HT1080 (cell line): ENCODE measurements at places on chromosomes 3 and 15.
A peak's percentile ranks its signal among the peaks of the same experiment; 100 is the strongest.

GRCh38 chr3:58867621-58868020, 182.2 kb downstream of the CFAP20DC start:
- no peak for DNase-seq

GRCh38 chr3:194857469-194858113, 171.9 kb downstream of the FAM43A start:
- no peak for DNase-seq

DNA sequence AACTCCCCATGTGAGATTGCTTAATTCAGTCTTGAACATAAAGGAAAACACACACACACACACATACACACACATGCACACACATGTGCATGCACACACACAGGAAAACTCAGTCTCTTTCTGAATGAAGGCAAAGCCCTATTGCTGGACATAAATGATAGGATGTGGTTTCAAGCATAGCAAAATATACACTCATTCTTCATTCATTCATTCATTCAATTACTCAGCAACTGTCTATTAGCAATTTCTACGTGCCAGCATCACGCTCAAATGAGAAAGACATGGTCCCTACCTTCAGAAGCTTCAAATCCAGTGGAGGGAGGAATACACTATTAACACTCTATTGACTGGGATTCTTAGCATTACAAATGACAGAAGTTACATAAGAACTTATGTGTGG, 41.8 kb upstream of the UBE2E2 start:
- DNase-seq: no peak

GRCh38 chr3:27715454-27715806, 6.7 kb downstream of the EOMES start:
- no peak for DNase-seq

- DNase-seq: no peak
Measured at GRCh38 chr15:34362047-34362773, 4.8 kb downstream of the LPCAT4 start.

DNA sequence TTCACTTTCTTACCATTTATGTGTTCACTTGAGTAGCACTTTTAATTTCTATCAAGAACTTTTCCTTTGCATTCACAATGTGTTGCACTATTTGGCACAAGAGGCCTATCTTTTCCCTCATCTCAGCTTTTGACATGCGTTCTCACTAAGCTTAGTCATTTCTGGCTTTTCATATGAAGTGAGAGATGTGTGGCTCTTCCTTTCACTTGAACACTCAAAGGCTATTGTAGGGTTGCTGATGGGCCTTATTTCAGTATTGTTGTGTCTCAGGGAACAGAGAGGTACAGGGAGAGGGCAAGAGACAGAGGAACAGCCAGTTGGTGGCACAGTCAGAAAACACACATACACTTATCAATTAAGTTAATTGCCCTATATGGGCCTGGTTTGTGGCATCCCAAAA, 127.4 kb upstream of the MLF1 start:
- DNase-seq: no peak

DNA sequence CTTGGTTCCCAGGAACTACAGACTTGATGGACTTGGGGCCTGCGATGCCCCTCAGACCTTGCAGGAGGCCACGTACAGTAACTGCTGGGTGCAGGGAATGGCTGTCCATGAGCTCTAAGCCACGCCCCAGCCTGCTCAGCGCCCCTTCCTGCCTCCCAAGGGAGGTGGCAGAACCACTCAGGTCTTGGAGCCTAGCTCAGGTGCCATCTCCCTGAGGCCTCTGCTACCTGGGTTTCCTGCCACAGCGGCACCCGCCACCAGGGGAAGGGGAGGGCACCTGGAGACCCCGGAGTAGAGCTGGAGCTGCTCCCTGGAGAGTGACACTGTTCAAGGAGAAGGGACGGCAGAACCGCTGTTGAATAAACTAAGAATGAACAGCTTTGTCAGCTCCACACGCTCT, 77.8 kb upstream of the RPL32 start:
- DNase-seq: no peak

DNA sequence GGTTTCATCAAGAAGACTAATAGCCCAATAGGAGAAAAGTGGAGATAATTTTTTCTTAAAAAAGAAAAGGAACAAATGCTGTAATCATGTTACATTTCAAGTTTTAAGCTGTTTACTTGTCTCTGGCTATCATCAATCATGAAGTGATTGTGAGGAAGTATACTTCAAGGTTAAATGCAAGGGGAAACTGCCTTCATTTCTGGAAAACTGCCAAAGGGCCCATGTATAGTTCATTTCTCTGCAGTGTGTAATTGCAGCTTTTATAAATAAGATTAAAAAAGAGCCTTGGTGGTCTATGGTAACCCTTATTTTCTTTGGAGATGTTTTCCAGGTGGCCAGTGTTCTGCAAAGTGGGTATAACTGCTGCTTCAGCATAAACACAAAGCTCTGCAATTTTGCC, 101.9 kb downstream of the GRM7 start:
- no peak for DNase-seq

GRCh38 chr3:41202834-41203345, 3.6 kb downstream of the CTNNB1 start:
- DNase-seq: peak; percentile 58

GRCh38 chr3:103126115-103126514, 691.3 kb downstream of the ZPLD1 start:
- no peak for DNase-seq

- no peak for DNase-seq
Measured at GRCh38 chr3:22779737-22780136, 423.4 kb upstream of the UBE2E2 start.

DNA sequence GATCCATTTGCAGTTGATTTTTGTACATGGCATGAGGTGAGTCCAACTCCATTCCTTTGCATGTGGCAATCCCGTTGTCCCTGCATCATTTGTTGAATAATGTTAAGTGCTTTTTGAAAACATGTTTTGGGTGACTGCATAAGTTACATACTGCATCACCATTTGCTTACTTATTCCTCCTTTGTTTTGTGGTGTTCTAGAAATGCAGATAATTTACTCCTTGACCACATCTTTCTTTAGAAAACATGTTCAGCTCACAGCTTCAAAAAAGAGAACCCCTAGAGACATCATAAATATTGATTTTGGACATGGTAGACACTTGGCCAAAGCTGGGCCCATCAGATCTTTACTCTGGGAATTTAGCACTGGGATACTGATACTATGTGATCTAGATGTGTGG, 135.3 kb upstream of the DAZL start:
- DNase-seq: no peak

- DNase-seq: no peak
Measured at GRCh38 chr3:160260587-160261270, 35.5 kb downstream of the C3orf80 start.

GRCh38 chr3:54660714-54661132, 267.1 kb downstream of the LRTM1 start:
- no peak for DNase-seq

GRCh38 chr3:104907507-104907906, 459.2 kb upstream of the ALCAM start:
- peak; percentile 90 for DNase-seq

- no peak for DNase-seq
Measured at GRCh38 chr15:52326756-52327155, 31.2 kb upstream of the MYO5C start.
